Stimulated activated CD4-positive, alpha-beta T cell treated with anti-CD3 and anti-CD28 coated beads, Interleukin-1b, Interleukin-23, amount 100 ng/mL, for 48 hours (primary cell): ENCODE measurements at places on chromosomes 3 and 15.
A peak's percentile ranks its signal among the peaks of the same experiment; 100 is the strongest.

DNA sequence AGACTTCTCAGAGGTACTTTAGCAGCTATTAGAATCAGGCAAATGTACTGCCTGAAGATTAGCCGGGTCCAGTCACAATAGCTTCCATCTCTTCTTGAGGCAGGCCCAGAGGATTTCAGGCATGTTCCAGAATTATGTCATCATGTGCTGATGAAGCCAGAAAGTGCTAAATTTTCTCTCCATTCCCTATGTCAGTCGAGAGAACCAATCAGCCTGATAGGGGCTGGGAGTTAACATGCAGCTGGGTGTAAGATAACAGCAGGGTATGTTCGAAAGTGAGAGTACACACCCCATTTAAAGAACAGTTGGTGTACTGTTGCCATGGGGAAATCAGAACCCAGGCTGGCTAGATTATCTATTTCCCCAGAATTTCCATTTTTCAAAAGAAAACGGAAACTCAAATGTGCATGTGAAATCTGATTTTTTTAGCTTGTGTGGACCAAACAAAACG is 48.7 kb downstream of the MYH15 start:
- DNase-seq, result no peak

DNA sequence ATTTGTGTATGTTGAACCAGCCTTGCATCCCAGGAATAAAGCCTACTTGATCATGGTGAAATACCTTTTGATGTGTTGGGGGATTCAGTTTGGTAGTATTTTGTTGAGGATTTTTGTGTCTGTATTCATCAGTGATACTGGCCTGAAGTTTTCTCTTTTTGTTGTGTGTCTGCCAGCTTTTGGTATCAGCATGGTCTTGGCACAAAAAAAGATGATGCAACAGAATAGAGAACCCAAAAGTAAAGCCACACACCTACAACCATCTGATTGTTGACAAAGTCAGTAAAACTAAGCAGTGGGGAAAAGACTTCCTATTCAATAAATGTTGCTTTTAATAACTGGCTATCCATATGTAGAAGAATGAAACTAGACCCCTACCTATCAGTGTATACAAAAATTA is 77.6 kb downstream of the TCF12 start:
- DNase-seq, result no peak

DNA sequence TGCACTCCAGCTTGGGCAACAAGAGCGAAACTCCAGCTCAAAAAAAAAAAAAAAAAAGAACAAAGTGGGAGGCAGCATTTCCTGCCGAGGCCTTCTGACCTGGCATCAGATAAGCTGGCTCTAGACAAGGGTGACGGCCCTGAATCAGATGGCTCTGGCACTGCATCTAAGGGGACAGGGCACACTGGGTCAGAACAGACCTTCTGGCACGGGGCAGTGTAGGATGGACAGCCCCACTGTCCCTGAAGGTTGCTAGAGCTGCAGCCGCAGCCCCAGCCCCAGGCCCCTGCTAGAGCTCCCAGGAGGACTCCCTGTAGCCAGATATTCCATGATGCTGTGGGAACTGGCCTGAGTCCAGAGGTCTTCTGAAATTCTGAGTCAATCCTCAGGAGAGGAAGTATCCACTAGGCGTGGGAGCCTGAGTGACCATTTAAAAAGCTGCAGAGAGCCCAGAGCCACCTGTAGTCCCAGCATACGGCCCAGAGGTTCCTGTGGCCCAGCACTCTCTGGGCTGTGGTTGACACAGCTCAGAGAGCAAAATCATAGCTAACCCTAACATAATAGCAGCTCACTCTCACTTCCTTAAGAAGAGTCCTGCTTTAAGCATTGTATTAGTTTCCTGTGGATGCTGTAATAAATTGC is 69.2 kb upstream of the MFGE8 start:
- DNase-seq, result no peak

- DNase-seq, result no peak
Observed at GRCh38 chr3:172651936-172652625, 58.8 kb downstream of the NCEH1 start.

- DNase-seq, result no peak
Observed at GRCh38 chr3:40705663-40706062, 180.9 kb downstream of the ZNF621 start.

- no peak for DNase-seq
Observed at GRCh38 chr3:163914567-163914966, 1163.7 kb downstream of the SI start.

GRCh38 chr3:72234391-72234790 is 449.4 kb upstream of the PROK2 start:
- DNase-seq, result no peak

DNA sequence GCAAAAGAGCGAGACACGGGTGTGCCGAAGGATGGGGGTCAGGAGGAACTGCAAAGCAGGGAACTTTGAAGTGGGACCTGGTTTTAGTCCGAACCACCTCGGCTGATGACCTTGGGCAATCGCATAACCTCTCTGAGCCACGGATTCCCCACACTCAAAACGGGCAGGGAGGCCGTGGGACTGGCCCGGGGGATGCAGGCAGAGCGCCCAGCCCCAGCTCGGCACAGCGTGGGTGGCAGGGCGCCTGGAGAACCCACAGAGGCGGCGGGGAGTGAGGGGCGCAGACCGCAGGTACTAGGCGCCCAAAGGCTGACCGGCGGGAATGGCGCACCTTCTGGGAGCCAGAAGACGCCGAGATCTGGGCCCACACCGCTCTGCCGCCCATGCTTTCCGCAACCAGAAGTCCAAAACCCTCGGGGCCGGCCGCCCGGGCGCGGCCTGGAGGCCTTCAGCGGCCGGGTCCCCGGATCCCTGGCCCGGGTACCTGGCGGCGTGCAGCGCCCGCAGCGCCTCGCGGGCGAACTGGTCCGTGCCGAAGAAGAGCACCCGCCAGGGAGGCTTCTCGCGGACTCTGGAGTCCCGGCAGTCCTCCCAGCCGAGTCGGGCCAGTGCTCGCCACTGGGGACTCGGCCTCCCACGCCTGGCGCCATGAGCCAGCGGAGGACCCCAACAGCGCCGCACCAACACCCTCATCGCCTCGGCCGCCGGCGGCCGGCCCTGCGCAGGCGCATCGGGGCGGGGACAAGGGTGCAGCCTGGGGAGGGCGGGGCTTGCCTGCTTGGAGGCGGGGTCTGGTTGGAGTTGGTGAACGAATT is at the start of gene MTFMT:
MTFMT (minus strand) TSS at position 719 of the 815 bp plus-strand sequence; CDS start at position 693, 26 bp downstream.
- DNase-seq, result peak; percentile 90

DNA sequence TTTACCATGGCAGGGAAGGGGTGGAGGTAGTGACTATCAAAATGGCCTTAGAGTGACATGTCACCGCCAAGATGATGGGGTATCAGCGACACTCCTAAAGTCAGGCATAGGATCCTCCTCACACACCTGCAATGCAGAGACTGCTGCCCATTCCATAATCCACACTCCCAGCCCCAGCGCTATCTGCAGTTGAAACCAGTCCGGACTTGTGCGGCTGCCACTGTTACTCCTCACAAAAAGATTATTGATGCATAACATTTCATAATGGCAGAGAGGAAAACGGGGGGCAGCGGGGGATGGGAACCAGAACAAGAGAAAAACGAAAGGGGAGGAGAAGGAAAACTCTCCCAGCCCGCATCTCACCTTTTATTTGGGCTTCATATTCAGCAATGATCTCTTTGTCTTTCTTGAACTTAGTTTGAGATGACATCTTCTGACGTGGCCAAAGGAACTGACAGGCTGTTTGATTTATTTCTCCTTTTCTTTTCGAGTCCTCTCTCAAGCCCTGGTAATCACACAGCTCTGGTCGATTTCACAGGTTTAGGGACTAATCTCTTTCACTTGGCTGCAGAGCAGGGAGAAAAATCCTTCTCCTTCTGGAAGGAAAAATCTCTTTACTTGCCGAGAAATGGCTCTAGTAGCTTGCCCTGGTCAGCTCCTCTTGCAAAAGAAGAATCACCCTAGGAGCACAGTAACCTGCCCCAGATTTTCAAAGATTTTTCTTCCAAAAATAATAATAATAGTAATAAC is 749 bp downstream of the SRGAP3 start:
- DNase-seq, result no peak

DNA sequence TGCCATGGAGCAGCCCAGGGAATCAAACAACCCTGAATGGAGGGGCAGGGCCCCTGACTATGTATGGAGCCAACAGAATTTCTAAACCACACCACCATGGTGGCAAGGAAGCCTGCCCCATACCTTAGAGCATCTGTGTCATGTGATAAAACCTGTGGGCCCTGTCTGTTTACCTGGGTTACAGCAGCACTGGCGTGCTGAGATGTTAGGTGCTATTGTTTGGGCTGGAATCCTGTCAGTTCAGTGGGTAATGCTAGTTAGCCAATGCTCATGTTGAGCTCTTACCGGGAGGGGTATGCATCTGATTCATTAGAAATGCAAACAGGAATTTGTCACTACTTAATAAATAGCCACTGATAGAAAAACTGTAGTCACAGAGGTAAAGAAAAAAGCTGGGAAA is 63.5 kb upstream of the ETV5 start:
- DNase-seq, result no peak

- no peak for DNase-seq
Observed at GRCh38 chr15:38164507-38164906, 88.1 kb upstream of the SPRED1 start.

GRCh38 chr3:185207931-185208746 is 45.7 kb downstream of the EHHADH start:
- DNase-seq, result no peak

DNA sequence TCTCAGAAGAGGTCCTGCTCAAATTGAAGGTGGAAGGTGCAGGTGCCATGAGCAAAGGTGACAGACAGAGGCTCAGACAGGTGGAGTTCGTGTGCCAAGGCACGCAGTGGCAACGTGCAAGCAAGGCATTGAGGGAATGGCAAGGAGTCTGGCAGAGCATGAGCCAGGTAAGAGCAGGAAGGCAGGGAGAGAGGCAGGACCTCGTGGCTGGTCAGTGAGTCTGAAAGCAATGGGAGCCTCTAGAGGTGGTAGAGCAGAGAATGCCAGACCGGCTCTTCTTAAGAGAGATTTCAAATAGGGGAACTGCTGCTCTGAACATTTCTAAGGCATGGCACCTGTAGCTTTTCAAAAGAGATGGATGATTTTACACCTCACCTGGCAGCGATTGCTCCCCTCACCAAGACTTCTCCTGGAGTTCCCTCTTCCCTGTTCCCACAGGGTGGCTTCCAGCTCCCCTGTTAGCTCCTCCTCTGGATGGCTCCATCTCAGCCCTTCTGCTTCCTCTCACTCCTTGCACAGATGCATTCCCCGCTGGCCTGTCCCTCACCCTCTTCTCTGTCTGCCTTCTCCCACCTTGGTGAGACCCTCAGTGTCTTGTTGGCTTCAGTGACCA is 2.7 kb downstream of the MYO5C start:
- DNase-seq, result no peak

DNA sequence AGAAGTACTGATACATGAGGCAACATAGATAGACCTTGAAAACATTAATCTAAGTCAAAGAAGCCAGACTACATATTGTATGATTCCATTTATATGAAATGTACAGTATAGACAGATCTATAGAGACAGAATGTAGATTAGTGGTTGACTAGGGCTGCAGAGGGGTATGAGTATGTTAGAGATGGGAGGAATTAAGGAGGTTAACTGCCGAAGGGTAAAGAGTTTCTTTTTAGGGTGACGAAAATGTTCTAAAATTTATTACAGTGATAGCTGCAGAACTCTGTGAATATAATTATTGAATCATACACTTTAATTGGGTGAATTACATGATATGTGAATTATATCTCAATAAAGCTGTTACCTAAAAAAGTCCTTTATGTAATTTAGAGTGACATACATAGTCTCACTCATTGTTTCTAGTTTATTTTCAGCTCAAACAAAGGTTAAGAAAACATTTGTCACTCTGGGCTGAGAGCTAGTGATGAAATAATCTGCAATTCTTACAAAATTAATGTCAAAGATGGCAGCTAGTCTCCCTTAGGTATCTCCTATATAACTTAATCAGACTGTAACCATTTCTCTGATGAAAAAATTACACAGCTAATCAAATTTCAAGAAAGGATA is 61.4 kb downstream of the DENND4A start:
- DNase-seq, result no peak

- no peak for DNase-seq
Observed at GRCh38 chr3:65109966-65110500, 422.2 kb upstream of the ADAMTS9 start.

- DNase-seq, result no peak
Observed at GRCh38 chr15:101525087-101525669, 35.7 kb upstream of the PCSK6 start.

DNA sequence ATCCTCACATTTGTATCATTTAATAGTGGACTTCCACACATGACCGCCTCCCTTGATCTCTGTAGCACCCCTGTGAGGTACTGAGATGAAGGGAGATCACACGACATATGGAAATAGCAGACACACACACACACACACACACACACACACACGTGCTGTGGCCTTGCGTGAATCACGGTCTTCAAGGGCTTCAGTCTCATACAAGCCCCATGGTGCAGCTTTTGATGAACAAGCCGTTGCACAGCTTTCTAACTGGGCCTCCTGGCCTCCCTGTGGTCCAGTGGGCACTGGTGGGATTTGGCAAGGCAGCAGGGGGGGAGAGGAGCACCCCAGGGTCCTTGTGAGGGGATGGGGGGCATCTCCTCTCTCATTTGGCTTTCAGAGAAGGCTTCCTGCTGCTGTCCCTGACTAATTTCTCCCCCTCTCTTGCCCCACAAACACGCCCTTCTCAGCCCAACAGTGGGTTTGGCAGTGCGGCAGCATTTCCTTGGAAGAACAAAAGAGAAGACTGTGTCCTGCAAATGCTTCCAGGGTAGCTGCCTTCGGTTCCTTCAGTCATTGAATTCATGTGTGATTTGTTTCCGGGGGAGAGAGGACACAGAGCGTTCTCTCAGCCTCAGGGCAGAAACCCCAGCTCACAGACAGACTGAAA is 98.7 kb downstream of the SMAD6 start:
- DNase-seq, result no peak

GRCh38 chr3:188911026-188911850 is 260.5 kb upstream of the TPRG1 start:
- DNase-seq, result no peak

- DNase-seq, result no peak
Observed at GRCh38 chr15:71273731-71274447, 158.6 kb downstream of the THSD4 start.

DNA sequence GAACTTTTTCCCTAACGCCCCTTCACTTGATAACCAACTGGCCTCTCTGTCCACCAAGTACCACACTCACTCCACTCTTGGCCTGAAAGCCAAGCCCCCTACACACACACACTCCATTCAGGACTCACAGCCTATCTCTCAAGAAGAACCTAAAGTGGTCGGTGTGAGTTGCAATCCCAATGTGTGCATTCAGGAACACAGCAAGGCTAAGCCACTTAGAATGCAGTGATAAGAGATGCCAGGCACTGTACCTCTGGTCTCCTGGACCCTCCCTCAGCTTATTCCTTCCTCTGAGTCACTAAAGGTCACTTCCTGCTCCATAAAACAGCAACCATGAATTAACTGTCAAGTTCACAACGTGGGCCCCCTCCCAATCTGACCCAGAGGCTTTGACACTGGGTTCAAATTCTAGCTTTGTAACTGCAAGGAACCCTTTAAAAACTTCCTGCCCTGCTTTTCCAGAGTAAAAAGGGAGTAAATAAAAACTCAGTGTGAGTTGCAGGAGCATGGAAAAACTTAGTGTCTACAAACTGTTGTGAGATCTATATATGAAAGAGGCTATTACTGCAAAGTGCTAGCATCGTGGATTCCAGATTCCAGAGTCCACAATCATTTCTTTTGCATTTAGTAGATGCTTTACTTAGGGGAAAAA is 17.6 kb upstream of the KCNMB3 start:
- DNase-seq, result no peak
